Mesenteric fat pad (tissue), 1 donor: ENCODE measurements at places on chromosomes 6 and 20. TPM values are rescaled to one million over a fixed set of nuclear protein-coding genes. Genes with fewer than 3 reads are reported as not detected.

- DNase-seq: no peak
Observed at GRCh38 chr6:90656325-90656724, 69.5 kb upstream of the MAP3K7 start.

DNA sequence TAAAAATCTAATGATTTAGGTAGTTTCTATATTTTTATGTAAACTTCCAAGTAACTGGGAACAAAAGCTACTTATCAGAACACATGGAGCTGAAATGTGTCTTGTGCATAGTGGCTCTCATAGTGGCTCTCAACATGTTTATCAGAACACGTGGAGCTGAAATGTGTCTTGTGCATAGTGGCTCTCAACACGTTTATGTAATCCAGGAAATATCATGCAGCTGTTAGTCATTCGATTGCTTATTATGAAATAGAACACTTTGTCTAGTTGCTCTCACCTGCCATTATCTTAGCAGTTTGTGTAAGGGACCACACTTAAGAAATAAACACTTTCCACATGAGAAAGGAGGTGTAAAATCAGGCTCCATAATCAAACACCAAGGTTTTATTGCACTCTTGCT lies 119.2 kb upstream of the ASCC3 start:
- no peak for DNase-seq

DNA sequence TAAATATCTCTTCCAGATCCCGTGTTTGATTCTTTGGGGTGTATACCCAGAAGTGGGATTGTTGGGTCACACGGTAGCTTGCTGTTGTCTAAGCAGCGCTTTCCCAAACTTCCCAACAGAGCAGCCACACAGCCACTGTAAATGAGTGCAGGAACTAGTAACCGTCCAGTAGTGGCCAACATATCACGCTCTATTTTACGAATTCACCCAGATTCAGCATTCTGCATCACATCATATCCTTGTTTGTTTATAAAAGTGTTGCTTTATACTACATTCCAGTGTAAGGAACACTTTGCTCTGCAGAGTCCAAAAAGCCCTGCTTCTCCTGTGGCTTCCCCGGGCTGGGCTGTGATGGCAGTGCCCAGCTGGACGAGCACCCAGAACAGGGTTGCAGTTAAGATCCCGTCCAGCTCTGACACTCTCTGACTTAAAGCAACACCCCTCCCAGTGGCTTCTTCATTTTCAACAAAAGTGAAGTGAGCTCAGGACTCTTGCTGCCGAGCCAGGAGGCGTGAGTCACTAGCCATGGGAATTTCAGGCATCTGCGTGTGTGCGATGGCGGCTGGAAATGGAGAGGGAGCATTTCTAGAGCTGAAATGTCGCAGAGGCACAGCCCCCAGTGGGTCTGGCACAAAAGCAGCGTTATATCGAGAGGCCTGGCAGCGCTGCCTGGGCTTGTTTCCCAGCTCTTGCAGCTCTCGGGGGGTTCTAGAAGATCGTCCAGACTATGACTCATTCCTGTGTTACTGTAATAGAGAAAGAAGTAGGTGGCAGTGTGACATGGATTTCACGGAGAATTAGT lies 216.3 kb upstream of the ECI2 start:
- DNase-seq: peak; percentile 88

DNA sequence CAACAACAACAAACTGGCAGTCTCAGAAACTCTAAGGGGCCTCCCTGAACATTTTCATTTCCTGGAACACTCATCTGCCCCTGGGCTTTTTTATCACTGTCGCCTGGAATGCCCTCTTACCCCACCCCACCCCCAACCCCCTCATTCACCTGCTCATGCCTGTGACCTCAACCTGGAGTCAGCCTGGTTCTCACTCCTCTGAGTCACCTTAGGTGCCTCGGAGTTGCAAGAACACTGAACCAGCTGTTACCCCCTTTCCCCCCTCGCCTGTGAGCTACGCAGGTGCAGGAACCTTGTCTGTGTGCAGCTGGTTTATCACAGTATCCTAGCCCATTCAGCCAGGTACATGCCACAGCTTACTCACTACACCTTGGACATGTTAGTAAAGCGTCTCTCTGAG lies 12.8 kb upstream of the SNAI1 start:
- no peak for DNase-seq

GRCh38 chr6:151018046-151018445 lies 152.5 kb downstream of the MTHFD1L start:
- DNase-seq: no peak

DNA sequence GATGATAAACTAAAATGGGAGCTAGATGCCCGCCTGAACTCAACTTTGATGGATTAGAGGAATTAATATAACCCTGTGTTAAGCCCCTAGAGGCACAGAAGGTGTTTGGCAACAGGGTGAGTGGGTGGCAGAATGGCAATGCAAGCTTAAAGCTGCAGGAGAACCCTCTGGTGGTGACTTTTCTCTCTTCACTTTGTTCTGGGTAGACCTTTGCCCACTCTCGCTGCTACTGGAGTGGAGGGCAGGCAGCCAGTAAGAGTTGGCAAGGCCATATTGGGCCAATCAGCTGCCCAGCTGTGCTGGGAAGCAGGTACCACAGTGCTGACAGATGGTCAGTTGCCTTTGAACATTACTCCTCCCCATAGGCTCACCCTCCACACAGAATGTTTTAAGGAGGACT lies 468.2 kb downstream of the MMUT start:
- DNase-seq: no peak

GRCh38 chr6:34178357-34179105 lies 32.6 kb upstream of the GRM4 start:
- peak; percentile 77 for DNase-seq

GRCh38 chr20:53238121-53238660 lies 266.0 kb downstream of the TSHZ2 start:
- DNase-seq: no peak

GRCh38 chr20:36431604-36432003 lies 109.7 kb upstream of the MYL9 start:
- no peak for DNase-seq

- DNase-seq: no peak
Observed at GRCh38 chr6:109076377-109076776, 18.3 kb downstream of the SESN1 start.

DNA sequence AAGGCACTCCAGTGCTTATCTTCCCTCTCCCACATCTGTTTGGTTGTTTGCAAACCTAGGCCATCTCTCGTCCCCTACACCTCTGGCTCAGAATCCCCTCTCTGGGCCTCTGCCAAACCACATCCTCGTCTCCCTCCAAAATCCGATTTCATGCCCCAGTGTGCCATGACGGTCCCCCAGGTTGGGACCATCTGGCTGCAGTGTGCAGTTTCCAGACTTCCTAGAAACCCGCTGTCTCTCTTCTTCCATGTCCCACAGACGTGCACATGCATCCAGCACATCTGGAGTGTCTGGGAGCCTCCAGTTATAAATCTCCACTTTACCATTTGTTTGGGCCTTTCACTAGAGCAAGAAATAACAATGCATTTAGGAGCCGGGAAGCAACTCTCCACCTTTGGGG lies 316.2 kb downstream of the KIF16B start:
- DNase-seq: no peak

DNA sequence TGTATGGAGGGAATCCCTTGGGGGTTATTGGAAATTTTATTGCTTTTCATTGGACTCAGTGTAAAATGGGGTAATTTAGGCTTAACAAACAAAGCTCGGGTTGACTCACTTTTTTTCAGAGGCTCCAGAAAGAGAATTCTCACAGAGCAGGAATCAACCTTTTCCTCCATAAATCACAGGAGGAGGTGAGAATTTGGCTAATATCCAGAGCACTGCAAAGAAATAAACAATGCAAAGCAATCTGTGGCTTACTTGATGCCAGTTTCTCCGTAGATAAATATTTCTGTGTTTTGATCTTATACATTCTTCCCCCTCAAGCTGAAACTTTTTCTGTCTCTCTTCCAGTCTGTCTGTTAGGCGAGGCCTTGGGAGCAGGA lies 176.6 kb downstream of the TSHZ2 start:
- no peak for DNase-seq

DNA sequence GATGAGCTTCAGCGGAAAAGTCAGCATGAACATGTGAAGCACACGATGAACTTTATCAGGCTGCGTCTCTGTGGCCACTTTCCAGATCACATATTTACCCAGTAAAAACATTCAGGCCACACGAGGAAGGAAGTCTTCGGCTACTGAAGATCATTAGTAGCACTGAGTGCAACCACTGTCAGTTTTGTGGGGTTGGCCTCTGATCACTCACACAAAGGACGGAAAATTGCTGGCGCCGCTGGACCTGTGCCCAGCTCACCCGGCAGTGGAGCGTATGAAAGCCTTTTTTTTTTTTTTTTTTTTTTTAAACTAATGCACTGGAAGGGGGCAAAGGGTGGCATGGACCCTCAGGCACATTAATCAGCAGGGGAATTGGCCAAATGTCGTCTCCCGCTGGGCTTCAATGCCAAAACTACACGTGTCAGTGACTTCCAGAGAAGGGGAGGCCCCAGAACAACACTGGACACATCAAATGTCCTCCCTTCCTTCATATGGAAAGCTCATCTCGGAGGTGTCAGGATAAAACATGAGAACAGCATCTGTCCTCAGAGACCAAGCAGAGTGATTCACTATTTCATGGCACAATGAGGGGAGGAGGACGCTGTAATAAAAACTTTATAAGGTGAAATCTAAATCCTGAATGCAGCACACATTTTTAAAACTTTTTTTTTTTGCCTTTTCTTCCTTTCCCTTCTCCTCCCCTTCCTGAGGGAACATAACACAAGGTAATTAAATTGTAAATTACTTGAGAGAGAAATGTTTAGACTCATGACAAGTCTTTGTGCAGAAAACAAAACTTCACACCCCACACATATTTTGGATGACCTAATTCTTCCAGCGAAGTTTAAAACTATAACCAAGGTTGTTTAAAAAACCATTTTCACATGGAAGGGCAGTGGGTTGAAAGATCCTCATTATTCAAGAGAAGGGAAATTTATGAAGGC lies 223.4 kb downstream of the FOXC1 start:
- DNase-seq: no peak

- DNase-seq: no peak
Observed at GRCh38 chr6:125961117-125961516, 4.5 kb downstream of the HINT3 start.

DNA sequence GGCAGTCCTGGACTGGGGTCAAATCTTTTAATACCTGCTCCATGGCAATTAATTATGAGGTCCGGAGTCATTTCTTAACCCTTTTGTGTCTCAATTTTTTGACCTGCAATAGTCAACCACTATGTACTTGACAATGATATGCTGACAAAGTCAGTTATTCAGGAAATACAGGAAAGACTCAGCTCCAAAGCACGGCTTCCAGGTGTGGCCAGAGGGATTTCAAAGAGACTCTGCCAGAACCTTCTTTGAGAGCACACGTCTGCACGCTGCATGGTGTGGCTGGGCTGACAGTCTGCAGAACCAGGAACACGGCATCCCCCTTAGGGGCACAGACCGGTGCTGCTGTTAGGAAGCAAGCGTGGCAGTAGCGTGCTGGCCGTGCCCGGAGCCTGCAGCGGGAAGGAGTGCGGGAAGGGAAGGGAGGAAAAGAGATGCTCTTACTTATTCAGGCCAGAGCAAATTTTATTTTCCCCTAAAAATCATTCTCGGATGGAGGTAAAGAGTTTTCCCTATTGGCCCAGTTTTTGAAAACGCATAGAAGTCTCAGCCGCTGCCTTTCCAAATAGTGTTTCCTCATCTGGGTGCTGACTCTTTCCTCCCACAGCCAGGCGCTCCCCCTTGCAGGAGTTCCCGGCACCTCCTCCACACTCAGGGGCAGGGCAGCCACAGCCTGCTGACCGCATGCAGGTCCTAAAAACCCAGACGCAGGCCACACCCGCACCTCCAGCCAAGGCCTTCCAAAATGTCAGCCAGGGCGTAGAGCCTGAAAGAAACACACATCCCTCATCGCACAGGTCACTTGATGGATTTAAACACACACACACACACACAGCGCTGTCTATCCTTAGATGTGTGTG lies 187.4 kb upstream of the SNX9 start:
- DNase-seq: no peak

Gene RAET1L
- not detected for total RNA-seq

Gene HNF4A
- 0.51 TPM for total RNA-seq

Gene CLPSL1
- total RNA-seq: not detected

Gene SMIM26
- total RNA-seq: 65.9 TPM

Gene PCK1
- 331 TPM for total RNA-seq

Gene DPM1
- 34.2 TPM for total RNA-seq

Gene ACTL10
- 0.93 TPM for total RNA-seq

Gene DTD1
- total RNA-seq: 26.5 TPM

Gene GABRR1
- not detected for total RNA-seq

Gene CD83
- 12.9 TPM for total RNA-seq
